ENCODE measurements at places on chromosomes 7 and 10.

DNA sequence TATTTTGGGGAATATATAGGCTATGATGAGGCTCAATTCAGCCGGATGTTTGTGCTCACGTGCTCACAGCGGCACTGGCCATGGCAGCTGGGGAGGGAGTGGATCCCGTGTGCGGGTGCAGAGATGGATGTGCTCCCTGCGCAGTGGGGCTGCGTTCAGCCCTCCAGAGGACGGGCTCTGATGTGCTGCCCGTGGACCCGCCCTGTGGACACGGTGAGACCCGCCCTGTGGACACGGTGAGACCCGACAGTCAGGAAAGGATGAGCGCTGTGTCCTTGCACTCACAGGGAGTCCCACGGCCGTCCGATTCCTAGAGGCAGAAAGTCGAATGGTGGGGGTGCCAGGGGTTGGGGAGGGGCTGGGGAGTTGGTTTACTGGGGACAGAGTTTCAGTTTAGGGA is 89.0 kb downstream of the DNAJB6 start:
- no peak for DNase-seq

GRCh38 chr7:55498142-55498541 is 74.2 kb downstream of the VOPP1 start:
- DNase-seq = no peak

DNA sequence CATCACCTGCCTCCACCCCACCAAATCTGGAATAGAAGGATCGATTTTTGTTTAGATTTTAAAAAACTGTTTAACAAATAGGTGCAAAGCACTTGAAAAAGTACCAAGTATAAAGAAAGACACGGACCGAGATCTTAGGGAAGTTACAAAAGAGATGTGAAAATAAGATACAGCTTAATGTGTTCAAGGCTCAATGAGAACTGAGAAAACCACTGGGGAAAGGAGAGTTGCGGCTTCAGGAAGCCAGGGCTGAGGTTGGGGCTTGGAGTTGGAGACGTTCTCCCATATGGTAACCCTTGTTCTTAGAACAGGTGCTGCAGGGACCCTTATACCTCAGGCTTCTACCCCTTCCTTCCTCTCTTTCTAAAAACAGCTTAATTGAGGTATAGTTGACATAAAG is 140.2 kb downstream of the FANK1 start:
- DNase-seq = no peak

- no peak for DNase-seq
Measured at GRCh38 chr7:101303102-101303701, 18.4 kb downstream of the IFT22 start.

- no peak for DNase-seq
Measured at GRCh38 chr7:7761974-7762779, 43.8 kb upstream of the RPA3 start.

DNA sequence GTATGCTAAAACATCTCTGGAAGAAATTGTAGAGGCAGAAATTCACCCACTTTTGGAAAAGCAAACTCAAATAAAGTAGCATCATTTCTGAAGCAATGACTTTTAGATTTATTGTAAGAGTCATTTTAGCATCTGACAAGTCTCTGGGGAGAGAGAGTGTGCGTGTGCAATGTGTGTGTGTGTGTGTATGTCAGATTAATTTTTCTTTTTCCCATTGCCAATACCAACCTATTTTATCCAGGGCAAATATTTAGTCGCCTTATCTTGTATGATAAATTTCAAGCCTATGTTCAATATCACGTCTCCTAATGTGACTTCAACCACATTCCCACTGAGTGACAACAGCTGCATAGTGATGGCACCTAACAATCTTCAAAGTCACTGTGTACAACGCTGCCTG is 101.7 kb downstream of the NEBL start:
- DNase-seq = no peak

GRCh38 chr7:112018305-112019030 is 187.7 kb downstream of the DOCK4 start:
- DNase-seq = no peak

DNA sequence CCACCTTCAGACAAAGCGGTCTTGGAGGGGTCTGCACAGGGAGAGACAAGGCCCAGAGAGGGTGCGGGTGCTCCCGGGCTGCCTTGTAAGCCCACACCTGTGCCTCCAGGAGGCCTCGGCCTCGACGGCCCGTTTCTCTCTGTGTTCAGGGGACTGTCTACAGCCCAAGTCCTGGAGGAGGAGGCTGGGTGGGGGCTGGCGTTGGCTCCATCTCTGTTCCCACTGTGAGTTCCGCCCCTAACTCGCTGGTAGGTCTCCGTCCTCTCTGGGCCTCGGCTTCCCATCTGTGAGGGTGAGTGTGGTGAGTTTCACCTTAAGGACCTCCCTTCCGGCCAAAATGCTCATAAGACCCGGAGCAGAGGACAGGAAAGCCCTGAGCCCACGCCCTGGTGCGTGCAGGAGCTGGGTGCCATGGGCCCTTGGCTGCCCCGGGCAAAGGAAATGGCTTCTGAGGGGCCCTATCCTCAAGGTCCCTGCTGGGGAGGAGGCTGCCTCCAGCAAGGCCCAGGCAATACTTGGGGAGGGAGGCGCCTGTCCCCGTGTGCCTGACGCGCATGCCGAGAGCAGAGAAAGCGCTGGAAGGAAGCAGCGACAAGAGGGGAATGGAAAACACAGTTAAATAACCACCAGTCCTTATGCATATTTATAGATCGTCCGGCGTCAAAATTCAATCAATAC is 276.8 kb downstream of the ELFN1 start:
- no peak for DNase-seq
